Stimulated activated CD8-positive, alpha-beta memory T cell treated with anti-CD3 and anti-CD28 coated beads, Interleukin-4, amount 100 ng/mL, for 24 hours (primary cell): ENCODE measurements at places on chromosomes 3 and 15.

DNA sequence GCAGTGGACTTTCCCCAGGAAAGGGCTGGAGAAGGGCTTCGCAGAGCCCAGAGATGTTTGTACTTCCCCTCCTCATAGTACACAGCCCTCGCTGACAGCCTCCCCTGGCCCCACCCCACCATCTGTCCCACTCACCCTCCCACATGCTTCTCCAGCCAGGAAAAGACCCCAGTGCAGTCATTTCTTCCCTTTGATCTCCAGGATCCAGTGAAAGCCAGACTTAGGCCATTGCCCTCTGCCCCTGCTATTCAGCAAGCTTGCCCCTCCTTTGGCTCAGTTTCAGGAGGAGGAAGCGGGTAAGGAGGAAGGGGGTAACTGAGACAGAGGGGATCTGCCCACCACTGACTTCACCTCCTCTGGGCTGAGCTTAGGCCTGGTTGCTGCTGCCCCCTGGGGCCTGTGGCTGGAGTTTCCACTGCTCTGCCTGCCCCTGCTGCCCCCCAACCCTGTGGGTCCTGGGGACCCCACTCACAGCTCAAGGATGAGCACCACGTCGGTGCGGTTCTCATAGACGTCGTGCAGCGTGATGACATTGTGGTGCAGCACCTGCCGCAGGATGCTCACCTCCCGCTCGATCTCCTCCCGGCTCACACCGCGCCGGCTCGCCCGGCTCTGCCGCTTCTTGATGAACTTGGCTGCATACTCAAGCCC lies 63.1 kb downstream of the DAPK2 start:
- no peak for DNase-seq

DNA sequence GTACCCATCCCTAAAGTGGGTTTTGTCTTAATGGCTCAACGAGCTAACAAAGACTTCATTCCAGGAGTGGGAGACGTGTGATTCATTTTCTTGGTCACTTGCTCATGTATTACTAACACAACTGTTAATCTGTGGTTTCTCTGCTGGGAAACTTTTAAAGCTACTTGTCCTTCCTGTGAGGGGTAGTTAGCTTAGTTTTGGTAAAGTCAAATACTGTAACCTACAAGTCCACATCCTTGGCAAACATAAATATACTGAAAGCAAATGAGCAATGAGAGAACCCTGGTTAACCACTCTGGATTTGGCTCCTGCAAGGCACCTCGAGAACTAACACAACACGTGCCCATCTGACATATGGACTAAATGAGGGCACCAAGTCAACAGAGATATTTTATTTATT lies 19.9 kb downstream of the NOX5 start:
- no peak for DNase-seq

DNA sequence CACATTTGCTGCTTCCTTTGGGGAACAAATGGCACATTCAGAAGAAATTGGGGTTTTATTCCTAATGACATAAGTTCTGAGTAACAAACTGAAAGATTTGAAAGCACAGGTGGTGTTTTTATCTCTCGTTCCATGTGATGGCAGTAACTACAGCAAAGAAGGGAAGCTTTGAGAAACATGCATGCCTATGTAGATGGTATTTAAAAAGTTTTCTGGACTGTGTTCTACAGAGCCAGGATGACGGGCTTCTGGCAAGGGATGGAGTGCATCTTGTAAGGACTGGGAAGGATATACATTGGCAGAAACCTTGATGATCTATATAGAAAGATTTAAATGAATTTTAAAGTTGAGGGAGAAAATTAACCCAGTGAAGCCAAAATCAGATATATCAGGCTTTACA lies 362.2 kb upstream of the ROPN1 start:
- no peak for DNase-seq

DNA sequence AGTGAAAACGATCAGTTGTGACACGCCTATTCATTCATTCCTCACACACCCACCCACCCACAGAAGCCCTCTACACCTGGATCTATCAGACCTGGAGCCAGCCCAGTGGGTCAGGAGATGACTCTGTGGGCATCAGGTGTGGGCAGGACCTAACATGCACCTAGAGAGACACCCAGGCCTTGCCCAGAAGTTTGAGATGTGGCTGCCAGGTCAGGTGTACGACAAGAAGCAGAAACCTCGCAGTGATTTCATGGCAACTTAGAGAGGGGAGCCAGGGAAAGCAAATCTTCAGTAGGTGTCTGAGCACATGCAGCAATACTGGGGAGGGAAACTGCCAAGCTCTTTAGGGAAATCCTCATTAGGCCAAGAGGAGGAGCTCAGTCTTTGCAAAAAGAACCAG lies 264.7 kb upstream of the ROPN1 start:
- no peak for DNase-seq

- no peak for DNase-seq
These were observed 70.7 kb downstream of the C3orf70 start for GRCh38 chr3:185082149-185082548.

GRCh38 chr15:93348711-93349545 lies 259.9 kb upstream of the RGMA start:
- no peak for DNase-seq

DNA sequence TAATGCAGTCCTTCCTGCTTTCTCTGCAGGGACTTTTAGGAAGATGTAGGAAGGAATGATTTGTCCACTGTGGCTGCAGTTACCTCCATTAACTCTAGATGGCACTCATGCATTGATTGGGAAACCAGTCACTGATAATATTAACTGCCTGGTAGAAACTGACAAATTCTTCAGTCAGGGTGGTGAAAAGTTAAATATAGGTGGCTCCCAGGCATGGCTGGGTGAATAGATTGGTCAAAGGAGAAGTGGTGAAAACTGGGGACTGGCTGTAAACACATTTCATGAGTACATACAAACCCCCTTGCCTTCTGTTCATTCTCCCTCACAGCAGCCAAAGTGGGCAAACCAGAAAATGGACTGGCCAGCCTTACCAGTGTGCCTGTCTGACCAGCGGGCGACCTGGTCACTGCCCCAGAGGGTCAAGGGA lies 333.4 kb downstream of the THSD4 start:
- no peak for DNase-seq

- DNase-seq, result no peak
These were observed 9.4 kb upstream of the CHAC1 start for GRCh38 chr15:40943764-40944365.
